ENCODE measurements at places on chromosomes 13 and 19. TPM values are rescaled to one million over a fixed set of nuclear protein-coding genes. Genes with fewer than 3 reads are reported as not detected.
A peak's percentile ranks its signal among the peaks of the same experiment; 100 is the strongest.

Gene TMEM221
- total RNA-seq = not detected

Gene ZNF723
- not detected for total RNA-seq

Gene KLHL26
- total RNA-seq = 11.7 TPM

Gene KIR3DL1
- not detected for total RNA-seq

Gene PCDH20
- not detected for total RNA-seq

Gene FAM216B
- total RNA-seq = not detected

Gene C19orf47
- total RNA-seq = 25.1 TPM

Gene ZNF225
- total RNA-seq = 3.6 TPM

Gene CADM4
- total RNA-seq = 0.39 TPM

DNA sequence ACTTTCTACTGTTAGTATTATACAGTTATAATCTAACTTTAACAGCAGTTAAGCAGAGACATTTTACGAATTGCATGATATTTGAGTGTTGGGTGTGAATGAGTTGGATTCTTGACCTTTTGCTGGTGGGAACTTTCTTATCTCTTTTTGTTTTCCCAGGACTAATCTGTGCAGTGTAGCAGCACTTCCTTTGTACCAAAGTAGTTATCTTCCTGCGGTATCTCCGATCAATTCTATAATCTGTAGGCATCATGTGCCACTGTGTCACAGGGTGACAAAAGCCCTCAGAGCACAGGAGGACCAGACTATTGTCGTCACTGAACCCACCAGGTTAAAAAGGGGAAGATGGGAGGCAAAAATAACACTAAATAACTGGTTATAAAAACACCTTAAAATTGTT lies 823.5 kb downstream of the GPC5 start:
- H3K27me3 ChIP-seq = no peaks in the 10 kb centered on the region
- no peak overlapping the region for H3K27ac ChIP-seq
- DNase-seq = no peak
- no peak overlapping the region for H3K4me3 ChIP-seq

GRCh38 chr13:103282571-103283450 lies 216.6 kb upstream of the SLC10A2 start:
- no peak for DNase-seq
- no peaks in the 10 kb centered on the region for H3K27me3 ChIP-seq
- H3K27ac ChIP-seq = no peak overlapping the region
- no peak overlapping the region for H3K4me3 ChIP-seq
- H3K36me3 ChIP-seq = no peaks in the 10 kb centered on the region
- H3K4me1 ChIP-seq = no peaks in the 10 kb centered on the region

GRCh38 chr13:97116754-97117153 lies 105.4 kb upstream of the MBNL2 start:
- H3K27ac ChIP-seq = no peak overlapping the region
- no peaks in the 10 kb centered on the region for H3K36me3 ChIP-seq
- no peak overlapping the region for H3K4me3 ChIP-seq
- H3K4me1 ChIP-seq = peaks cover 6% of the 10 kb centered on the region
- no peak for DNase-seq

GRCh38 chr13:40186041-40186440 lies 480.4 kb downstream of the FOXO1 start:
- H3K27ac ChIP-seq = peak overlapping the region; percentile 1
- H3K27me3 ChIP-seq = no peaks in the 10 kb centered on the region
- no peak overlapping the region for H3K4me3 ChIP-seq
- H3K36me3 ChIP-seq = no peaks in the 10 kb centered on the region

DNA sequence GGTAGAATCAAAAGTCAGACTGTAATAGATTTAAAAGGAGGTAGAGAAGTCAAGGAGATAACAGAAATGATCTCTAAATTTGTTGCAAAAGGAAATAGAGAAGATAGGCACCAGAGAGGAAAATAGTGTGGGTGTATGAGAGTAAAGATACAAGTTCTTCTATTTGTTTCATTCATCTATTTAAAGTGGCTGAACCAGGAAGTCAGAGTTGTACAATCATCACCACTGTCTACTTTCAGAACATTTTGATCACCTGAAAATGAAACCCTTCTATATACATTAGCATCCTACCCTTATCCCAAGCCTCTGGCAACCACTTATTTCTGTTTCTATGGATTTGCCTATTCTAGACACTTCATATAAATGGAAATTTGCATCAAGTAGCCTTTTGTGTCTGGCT lies 36.7 kb downstream of the INTS6 start:
- H3K4me3 ChIP-seq = no peak overlapping the region
- peaks cover 44% of the 10 kb centered on the region for H3K4me1 ChIP-seq
- peak overlapping the region; percentile 53 for H3K27ac ChIP-seq
- peaks cover 79% of the 10 kb centered on the region for H3K36me3 ChIP-seq

DNA sequence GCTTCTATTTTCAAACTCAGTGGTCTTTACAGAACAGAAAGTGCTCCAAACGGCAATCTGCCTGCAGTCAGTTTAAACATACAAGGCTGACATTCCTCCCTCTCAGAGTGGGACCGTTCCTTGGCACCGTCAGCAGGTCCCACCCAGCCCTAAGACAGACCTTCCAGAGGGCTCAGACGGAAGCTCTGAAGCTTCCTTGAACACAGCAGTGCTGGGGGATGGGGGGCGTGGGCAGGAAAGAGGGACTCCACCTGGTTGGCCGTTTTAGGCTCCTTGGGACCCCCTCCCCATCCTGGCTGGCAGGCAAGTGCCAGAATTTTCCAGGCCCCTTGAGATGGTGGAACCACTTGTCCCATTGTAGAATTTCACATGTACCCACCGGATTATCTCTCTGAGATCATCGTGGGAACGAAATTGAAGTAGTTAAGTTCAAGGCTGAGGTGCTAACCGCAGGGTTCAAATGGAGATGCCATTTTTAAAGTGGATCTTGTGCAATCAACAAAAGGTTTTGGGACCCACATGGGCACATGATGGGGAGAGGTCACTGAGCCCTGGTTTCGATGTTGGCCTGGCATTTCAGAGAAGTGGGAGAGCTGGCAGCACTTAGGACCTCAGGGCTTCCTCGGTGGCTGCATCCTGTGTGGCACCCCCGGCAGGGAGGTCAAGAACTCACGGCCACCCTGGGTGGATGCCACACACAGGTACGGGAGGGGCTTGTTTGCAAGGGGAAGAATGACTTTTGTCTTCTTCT lies 46.2 kb downstream of the KLF2 start:
- peaks cover 23% of the 10 kb centered on the region for H3K36me3 ChIP-seq
- peaks cover 39% of the 10 kb centered on the region for H3K4me1 ChIP-seq
- H3K4me3 ChIP-seq = peak overlapping the region; percentile 37
- DNase-seq = no peak

GRCh38 chr19:591099-591958 lies 1.6 kb downstream of the HCN2 start:
- H3K36me3 ChIP-seq = no peaks in the 10 kb centered on the region
- no peaks in the 10 kb centered on the region for H3K4me1 ChIP-seq
- peaks cover 13% of the 10 kb centered on the region for H3K27me3 ChIP-seq
- DNase-seq = no peak
- no peak overlapping the region for H3K27ac ChIP-seq

GRCh38 chr13:46686171-46686570 lies 110.8 kb downstream of the ESD start:
- no peak overlapping the region for H3K27ac ChIP-seq
- no peak for DNase-seq
- no peak overlapping the region for H3K4me3 ChIP-seq

- H3K27me3 ChIP-seq = peaks cover 2% of the 10 kb centered on the region
- no peak overlapping the region for H3K27ac ChIP-seq
Measured at GRCh38 chr19:48064509-48064908, 20.6 kb upstream of the CABP5 start.

- DNase-seq = no peak
- peaks cover 22% of the 10 kb centered on the region for H3K36me3 ChIP-seq
Measured at GRCh38 chr19:14379294-14380065, 1.8 kb upstream of the ADGRE5 start.

- peaks cover 5% of the 10 kb centered on the region for H3K4me1 ChIP-seq
- H3K36me3 ChIP-seq = no peaks in the 10 kb centered on the region
- peaks cover 7% of the 10 kb centered on the region for H3K27me3 ChIP-seq
- H3K27ac ChIP-seq = no peak overlapping the region
- DNase-seq = no peak
Measured at GRCh38 chr13:109655611-109656010, 130.8 kb downstream of the IRS2 start.

GRCh38 chr13:40388617-40389016 lies 277.8 kb downstream of the FOXO1 start:
- H3K27ac ChIP-seq = peak overlapping the region; percentile 98
- H3K27me3 ChIP-seq = no peaks in the 10 kb centered on the region
- H3K36me3 ChIP-seq = peaks cover 8% of the 10 kb centered on the region
- peak; percentile 83 for DNase-seq
- peak overlapping the region; percentile 80 for H3K4me3 ChIP-seq

DNA sequence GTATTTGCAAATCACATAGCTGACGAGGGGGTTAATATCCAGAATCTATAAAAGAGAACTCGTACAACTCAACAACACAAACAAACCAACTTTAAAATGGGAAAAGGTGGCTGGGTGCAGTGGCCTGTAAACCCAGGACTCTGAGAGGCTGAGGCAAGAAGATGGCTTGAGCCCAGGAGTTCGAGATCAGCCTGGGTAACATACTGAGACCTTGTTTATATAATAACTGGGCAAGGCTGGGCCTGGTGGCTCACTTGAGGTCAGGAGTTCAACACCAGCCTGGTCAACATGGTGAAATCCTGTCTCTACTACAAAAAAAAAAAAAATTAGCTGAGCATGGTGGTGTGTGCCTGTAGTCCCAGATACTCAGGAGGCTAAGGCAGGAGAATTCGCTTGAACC lies 21.8 kb upstream of the TM6SF2 start:
- H3K27ac ChIP-seq = no peak overlapping the region
- H3K4me3 ChIP-seq = no peak overlapping the region
- H3K4me1 ChIP-seq = no peaks in the 10 kb centered on the region
- peaks cover 53% of the 10 kb centered on the region for H3K36me3 ChIP-seq

- no peak for DNase-seq
- H3K4me3 ChIP-seq = no peak overlapping the region
- no peaks in the 10 kb centered on the region for H3K4me1 ChIP-seq
Measured at GRCh38 chr19:54271106-54271505, 9.8 kb downstream of the LILRB2 start.

DNA sequence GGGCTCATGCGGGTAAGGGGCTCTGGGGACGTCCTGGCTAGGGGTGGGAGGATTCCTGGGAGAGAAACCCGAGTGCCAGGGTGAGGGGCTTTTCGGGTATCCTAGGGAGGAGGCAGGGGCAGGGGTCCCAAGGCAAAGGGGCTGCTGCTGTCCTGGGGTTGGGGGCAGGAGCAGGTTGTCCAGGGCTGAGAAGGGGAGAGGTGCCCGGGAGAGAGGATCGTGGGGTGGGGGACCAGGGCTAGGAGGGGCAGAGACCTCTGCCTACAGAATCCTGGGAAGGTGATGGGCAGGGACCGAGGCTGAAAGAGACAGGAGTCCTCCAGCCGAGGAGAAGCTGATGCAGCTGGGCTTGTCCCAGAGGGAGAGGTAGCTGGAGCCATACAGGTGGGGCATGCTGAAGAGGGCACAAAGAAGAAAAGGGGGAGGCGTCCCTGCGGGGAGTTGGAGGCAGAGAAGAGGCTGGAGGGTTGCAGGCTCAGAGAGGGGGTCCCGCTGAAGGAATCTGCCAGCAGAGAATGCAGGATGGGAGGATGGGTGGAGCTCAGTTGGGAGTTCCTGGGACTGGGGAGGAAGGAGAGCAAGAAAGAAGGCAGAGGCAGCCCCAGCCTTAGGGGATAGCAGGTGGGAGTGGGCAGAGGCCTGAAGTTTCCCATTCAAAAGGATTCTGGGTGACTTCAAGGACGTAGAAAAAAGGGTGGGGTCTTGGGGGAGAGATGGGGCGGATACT lies 574 bp downstream of the CYP2S1 start:
- no peak overlapping the region for H3K4me3 ChIP-seq
- H3K36me3 ChIP-seq = no peaks in the 10 kb centered on the region
- H3K4me1 ChIP-seq = peaks cover 10% of the 10 kb centered on the region
- no peak for DNase-seq
- peaks cover 37% of the 10 kb centered on the region for H3K27me3 ChIP-seq
- no peak overlapping the region for H3K27ac ChIP-seq

GRCh38 chr13:69857183-69857821 lies 250.3 kb upstream of the ATXN8OS start:
- H3K4me3 ChIP-seq = no peak overlapping the region
- no peaks in the 10 kb centered on the region for H3K4me1 ChIP-seq
- no peaks in the 10 kb centered on the region for H3K27me3 ChIP-seq
- no peak for DNase-seq
- no peaks in the 10 kb centered on the region for H3K36me3 ChIP-seq

Data from activated T-helper 2 cell treated with anti-CD3 and anti-CD28 coated beads, Interferon-gamma antibody, Interleukin-2, Interleukin-4, amounts not matched to agents 10 μg/mL and 5 μg/mL and 100 μg/mL, durations not matched to agents 14 hours and 24 hours and 36 hours (primary cell).